ENCODE measurements at places on chromosomes 12 and 14. TPM values are rescaled to one million over a fixed set of nuclear protein-coding genes. Genes with fewer than 3 reads are reported as not detected.

DNA sequence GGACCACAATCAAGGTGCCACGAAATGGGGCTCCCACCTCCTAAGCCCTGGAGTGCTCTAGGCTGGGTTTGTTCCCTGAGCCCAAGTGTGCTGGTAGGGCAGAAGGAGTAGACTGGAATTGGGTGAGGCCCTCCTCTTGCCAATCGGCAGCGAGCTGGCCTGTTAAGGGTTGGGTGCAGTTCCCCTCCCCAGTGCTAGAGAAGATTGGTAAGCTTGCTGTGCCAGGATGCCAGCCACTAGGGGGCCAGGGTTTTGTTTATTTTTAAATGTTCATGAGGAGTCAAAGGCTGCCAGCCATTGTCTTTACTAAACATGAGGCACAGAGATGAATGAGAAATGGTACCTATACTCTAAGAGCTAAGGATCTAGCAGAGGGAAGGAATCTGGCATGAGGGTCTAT, 79.7 kb downstream of the SPTB start:
- no peaks in the 10 kb centered on the region for H3K4me1 ChIP-seq
- DNase-seq, result peak; percentile 49
- no peaks in the 10 kb centered on the region for H3K27me3 ChIP-seq
- H3K4me3 ChIP-seq, result no peak overlapping the region
- H3K36me3 ChIP-seq, result no peaks in the 10 kb centered on the region

DNA sequence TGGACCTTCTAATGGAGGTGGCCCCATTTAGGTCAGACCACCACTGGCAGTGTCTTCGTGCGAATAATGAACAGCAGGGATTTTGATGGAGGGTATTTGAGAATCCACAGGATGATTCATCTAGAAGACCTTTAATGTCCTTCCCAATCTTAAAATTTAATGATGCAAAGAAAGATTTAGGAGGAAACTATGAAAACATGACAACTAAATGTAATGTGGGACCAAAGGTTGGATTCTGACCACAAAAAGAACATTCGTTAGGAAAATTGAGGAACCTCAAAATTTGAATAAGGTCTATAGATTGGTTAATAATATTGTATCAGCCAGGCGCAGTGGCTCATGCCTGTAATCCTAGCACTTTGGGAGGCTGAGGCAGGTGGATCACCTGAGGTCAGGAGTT, 78.2 kb upstream of the TMPO start:
- no peaks in the 10 kb centered on the region for H3K36me3 ChIP-seq
- DNase-seq, result no peak
- no peaks in the 10 kb centered on the region for H3K27me3 ChIP-seq
- H3K27ac ChIP-seq, result no peak overlapping the region
- H3K4me1 ChIP-seq, result peaks cover 23% of the 10 kb centered on the region

- H3K27me3 ChIP-seq, result no peaks in the 10 kb centered on the region
- H3K4me3 ChIP-seq, result no peak overlapping the region
- peaks cover 4% of the 10 kb centered on the region for H3K4me1 ChIP-seq
- no peak for DNase-seq
- no peaks in the 10 kb centered on the region for H3K36me3 ChIP-seq
Measured at GRCh38 chr14:72543341-72543740, 350.6 kb downstream of the DPF3 start.

REM2 gene
- 2.9 TPM for total RNA-seq
